Stimulated activated CD8-positive, alpha-beta memory T cell treated with anti-CD3 and anti-CD28 coated beads, Interleukin-4, amount 100 ng/mL, for 1 hour (primary cell): ENCODE measurements at places on chromosomes 2 and 18.

GRCh38 chr18:46622999-46623398 is 34.0 kb downstream of the LOXHD1 start:
- DNase-seq = no peak

DNA sequence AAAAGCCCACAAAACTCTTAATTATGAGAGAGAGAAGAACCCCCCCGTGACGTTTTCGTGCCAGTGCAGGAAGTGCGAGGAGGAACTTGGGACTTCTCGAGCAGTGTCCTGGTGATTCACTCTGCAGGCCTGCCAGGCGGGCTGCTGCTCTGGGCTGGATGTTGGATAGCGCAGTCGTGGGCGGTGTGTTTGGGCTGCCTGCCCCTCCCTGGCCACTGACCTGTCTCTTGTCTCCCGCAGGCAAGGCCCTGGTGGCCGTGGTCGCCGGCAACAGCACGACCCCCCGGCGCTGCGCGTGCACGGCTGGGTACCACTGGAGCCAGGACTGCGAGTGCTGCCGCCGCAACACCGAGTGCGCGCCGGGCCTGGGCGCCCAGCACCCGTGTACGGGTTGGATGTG is 29.0 kb downstream of the TNFRSF11A start:
- no peak for DNase-seq

DNA sequence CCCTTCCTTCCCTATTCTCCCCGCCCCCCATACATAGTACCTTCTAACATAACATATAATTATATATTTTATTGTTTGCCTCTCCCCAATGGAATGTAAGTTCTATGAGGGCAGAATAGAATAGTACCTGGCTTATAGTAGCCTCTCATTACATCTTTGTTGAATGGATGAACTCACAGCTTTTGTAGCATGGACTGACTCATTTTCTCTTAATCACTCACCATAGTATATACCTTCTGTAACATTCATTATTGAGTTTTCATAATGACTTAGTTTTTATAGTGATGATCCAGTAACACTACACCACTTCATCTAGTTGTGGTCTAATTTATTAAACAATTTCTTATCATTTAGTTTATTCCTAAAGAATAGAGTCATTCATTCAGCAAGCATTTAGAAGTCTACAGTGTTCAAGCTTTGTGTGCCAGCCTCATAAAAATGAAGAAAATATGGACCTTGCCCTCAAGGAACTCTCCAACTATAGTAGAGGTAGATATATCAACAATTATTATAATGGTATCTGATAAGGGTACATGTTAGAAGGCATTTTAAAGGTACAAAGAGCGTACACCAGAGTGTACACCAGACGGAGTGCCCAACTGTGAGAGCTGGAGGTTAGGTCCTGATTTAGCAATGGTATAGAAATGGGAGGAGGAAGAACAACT is 31.1 kb downstream of the NCOA1 start:
- DNase-seq = no peak

DNA sequence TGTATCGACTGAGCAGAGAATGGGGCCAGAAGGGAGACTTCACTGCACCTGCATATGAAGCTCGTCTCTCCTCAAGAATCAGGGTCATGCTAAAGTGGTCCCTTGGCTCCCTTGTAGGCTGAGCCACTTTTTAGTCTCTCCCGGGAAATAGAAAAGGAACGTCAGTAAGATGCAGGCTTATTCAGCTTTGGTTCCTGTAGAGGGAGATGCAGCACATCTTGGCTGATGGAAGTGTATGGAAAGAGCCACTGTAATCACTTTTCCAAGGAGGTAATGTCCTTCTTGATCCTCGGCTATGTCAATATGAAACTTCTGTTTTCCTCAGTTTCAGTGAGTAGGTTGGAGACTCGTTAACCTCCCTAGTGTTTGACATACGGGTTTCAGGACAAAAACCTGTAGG is 235.2 kb downstream of the GCA start:
- DNase-seq = no peak

- no peak for DNase-seq
Measured at GRCh38 chr18:4412286-4412685, 42.8 kb downstream of the DLGAP1 start.

GRCh38 chr2:207219676-207220501 is 54.1 kb upstream of the KLF7 start:
- no peak for DNase-seq

GRCh38 chr2:17594533-17595401 is 54.3 kb downstream of the VSNL1 start:
- no peak for DNase-seq

DNA sequence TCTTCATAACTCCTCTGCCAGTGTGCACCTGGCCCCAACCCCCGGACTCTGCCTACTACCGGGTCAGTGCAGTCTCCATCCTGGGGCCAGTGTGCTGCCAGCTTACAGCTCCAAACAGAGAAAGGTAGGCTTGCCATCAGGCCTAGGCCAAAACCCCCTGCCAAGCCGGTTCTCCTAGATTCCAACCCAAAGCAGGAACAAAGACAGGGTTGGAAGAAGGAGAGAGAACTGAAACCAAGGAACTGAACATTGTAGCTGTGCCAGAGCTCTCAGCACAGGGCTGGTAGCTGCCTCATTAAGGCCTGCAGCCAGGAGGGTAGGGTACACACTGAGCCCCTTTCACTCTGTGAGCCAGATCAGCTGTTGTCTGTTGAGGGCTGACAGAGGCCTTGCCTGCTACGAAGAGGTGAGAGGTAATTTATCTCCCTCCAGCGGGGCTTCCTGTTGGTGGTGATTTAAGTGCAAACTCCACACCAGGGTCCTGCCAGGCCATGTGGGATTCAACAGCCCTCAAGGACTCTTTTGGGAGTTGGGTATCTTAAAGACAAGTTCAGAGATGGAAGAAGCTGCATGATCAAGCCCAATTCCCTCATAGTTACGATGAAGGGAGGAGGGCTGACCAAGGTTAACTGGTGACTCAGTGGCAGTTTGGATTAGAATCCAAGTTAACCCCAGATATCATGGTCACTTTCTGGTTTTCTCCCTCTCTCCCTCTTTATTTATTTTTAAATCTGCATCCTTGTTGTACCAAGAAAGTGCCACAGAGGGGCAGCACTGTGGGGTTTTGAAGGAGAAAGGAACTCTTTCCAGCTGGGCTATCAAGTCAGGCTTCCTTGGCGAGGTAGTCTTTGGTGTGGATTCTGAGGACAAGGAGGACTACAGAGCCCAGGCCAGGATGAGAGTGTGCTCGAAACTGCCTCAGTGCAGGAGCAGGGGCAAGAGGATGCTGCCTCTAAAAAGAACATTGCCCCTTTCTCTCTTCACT is 48.1 kb downstream of the CYRIA start:
- no peak for DNase-seq

DNA sequence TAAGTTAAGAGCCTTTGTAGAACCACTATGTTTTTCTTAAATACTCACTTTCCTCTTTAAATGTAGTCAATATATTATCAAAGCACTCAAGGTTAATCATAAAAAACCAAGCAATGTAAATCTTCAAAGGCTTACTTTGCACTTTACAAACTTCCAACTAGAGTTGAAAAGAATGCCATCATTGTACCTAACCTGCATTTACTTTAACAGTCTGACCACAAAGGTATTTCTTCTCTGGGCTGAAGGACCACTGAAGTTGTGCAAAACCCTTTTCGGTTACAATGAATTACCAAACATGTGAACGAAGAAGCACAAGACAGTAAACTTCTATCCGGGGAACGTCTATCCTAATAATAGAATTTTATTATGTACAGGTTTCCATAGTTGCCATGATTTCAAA is 3.0 kb downstream of the HNRNPLL start:
- no peak for DNase-seq

- DNase-seq = no peak
Measured at GRCh38 chr18:49359732-49360444, 100.6 kb downstream of the DYM start.

GRCh38 chr2:27763907-27764267 is 7.6 kb upstream of the MRPL33 start:
- no peak for DNase-seq

DNA sequence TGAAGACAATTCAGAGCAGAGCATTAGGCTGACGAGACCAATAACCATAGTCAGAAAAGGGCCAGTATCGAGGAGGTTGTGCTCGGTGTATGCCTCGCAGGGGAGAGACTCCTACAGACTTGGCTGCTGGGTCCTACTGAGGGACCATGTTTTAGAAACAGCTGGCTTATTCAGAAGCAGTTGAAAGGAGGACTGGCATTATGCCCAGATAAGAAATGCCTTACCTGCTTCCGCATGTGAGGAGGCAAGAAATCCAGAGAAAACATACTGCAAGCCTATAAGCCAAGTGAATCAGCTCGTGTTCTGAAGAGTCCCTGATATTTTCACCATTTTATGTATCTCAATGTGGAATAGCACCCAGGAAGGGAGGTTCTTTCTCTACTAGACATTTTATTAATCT is 434.7 kb downstream of the GRB14 start:
- no peak for DNase-seq

GRCh38 chr18:65750389-65751154 is at the start of gene CDH7:
Gene CDH7, plus strand, starts transcription at chr18:65751012. Its CDS starts 11,831 bp downstream, at chr18:65762843.
- no peak for DNase-seq

GRCh38 chr2:66547887-66548286 is 113.0 kb downstream of the MEIS1 start:
- DNase-seq = no peak

DNA sequence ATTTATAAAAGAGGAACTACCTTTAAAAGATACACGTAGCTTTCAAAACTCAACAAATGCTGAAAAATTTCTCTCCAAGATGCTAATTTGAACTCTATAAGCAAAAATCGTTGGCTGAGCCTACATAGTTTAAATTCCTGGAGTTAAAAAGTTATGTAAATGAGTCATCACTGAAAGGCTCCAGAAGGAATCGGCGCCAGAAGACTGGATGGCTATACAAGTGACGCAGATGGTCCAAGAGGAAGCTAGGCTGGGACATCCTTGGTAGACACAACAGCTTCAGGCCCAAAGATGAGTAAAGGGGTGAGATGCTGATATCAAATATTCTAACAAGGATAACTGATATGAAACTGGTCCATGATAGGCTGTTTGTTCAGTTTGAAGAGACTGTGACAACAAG is 22.8 kb upstream of the DNAH6 start:
- no peak for DNase-seq
